ENCODE measurements at places on chromosomes 13 and 19.

DNA sequence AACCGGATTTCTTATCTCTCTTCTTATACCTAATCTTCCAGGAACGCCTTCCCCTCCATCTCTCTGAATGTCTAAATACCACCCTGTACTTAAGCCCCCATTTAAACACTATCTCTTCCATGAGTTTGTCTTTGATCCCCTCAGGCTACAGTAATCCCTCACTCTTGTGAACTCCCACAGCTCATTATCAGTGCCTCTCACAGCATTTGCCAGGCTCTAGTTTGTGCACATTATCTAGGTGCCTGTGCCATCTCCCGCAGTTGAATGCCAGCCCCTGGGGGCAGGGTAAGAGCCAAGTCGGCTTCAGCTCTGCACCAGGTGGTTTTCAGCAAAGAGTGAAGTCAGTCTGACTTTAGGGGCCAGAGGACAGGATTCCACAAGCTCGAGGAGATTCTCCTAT is 71.4 kb downstream of the FREM2 start:
- DNase-seq = no peak

GRCh38 chr13:24684600-24684998 is 4.4 kb downstream of the ATP12A start:
- no peak for DNase-seq

- no peak for DNase-seq
These were observed 971 bp downstream of the ATCAY start for GRCh38 chr19:3881272-3882040.

GRCh38 chr19:313988-314815 is 23.0 kb upstream of the PLPP2 start:
- DNase-seq = no peak

GRCh38 chr19:29593869-29594268 is 12.2 kb upstream of the POP4 start:
- no peak for DNase-seq

GRCh38 chr13:102707467-102707866 is 12.6 kb upstream of the METTL21C start:
- DNase-seq = no peak

DNA sequence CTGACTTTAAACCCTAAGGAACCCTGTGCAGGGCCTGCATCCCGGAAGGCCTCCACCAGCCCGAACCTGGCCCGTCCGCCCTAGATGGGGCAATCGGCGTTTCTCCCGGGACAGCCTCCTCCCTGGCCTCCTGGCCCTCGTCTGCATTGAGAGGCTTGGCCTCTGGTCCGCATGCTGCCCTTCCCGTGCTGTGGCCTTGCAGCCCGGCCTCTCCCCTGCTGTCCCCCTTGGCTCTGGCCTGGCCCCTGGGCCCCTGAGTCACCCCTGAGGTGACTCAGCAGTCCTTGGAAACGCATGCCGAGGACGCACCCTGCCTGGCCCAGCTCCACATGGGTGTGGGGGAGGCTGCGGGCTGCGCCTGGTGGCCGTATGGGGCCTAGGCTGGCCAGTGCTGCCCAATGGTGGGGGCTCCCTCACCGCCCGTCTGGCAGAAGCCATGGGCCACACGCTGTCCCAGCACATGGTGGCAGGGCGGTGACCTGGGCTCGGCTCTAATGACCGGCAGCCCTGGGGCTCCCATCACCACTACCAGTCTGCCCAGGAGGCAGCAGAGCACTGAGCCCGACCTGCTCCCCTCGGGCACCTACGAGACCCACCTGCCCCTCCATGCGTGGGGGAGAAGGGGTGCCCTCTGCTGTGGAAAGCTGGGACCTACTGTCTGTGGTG is 25.7 kb downstream of the SH3GL1 start:
- DNase-seq = peak; percentile 60

DNA sequence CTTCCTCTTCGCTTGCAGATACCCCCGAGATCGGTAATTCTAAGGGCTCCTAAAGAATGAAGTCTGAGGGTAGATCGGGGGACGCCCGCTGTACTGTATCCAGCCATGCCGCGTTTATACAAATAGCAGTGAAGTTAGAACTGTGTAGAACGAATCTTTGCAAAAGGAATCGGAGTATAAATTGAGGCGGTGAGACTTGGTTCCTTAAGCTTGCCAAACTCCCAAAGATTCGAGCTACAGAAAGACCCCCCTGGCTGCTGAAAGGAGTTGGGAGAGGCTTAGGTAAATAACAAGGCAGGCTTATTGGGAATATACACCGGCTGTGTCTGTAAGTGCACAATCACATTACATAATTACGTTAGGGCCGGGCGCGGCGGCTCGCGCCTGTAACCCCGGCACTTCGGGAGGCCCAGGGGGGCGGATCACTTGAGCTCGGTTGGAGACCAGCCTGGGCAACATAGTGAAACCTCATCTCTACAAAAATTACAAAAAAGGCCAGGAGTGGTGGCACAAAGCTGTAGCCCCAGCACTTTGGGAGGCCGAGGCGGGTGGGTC is 12.2 kb downstream of the TMEM160 start:
- no peak for DNase-seq

DNA sequence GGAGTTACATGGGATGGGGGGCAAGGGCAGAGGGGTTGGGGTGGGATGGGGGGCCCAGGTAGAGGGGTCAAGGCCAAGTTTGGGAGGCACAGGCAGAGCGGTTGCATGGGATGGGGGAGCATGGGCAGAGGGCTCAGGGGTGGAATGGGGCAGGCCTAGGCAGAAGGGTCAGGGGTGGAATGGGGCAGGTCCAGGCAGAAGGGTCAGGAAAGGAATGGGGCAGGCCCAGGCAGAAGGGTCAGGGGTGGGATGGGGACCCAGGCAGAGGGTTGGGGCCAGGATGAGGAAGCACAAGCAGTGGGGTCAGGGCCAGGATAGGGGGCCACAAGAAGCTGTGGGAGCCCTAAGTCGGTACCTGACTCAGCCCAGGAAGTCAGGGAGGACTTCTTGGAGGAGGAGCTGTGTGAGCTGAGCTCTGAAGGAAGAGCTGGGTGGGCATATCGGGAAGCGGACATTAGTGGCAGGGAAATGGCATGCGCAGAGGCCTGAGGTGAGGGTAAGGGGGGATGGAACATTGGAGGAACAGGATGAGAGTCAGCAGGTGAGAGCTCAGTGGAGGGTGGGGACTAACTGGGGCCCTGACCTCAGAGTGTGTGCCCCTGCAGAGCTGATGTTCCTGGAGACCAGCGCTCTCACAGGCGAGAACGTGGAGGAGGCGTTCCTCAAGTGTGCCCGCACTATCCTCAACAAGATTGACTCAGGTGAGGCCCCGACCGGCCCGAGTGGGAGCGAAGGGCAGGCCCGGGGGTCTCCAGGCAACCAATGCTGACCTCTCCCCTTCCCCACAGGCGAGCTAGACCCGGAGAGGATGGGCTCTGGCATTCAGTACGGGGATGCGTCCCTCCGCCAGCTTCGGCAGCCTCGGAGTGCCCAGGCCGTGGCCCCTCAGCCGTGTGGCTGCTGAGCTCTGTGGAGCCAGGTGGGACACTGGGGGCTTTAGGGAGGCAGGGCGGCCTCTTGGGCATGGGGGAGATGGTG is 8.3 kb downstream of the RAB4B start:
- DNase-seq = no peak

DNA sequence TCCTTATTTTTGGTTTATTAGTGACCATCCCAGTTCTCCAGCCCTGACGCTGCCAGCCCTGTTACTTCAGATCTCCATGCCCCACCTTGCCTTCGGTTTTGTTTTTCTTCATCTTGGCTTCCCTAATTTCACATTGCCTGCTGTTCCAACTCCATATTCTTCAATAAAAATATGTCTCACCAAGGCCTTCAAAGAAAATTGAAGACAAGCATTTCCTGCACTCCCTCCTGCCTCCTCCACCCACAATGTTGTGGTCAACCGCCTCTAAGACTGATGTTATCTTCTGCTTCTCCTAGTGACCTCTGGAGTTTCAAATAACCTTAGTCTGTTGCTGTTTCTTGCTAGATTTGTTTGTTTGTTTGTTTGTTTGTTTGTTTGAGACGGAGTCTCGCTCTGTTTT is 14.6 kb downstream of the PLD3 start:
- no peak for DNase-seq

- DNase-seq = no peak
These were observed 46.6 kb upstream of the SLC15A1 start for GRCh38 chr13:98798849-98799645.

- DNase-seq = no peak
These were observed 32.7 kb downstream of the NALCN start for GRCh38 chr13:101383595-101383994.

- no peak for DNase-seq
These were observed 1630.2 kb downstream of the OLFM4 start for GRCh38 chr13:54658771-54659170.

DNA sequence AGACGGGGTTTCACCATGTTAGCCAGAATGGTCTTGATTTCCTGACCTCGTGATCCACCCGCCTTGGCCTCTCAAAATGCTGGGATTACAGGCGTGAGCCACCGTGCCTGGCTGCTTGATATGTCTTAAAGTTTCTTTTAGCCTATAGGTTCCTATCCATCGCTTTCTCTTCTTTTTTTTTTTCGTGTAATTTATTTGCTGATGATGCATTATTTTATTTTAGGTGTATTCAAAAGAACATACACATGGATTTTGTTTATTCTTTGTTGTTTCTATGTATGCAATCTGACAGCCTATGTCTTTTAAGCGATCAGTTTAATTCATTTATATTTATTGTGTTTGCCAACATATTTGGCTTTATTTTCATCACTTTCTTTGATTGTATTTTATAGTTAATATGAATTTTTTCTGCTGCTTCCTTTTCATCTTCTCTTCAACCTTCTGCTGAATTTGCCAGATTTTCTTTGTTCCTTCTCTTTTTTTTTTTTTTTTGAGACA is 26.0 kb upstream of the TNFAIP8L1 start:
- no peak for DNase-seq

- no peak for DNase-seq
These were observed 47.3 kb upstream of the C13orf42 start for GRCh38 chr13:51158365-51158764.

DNA sequence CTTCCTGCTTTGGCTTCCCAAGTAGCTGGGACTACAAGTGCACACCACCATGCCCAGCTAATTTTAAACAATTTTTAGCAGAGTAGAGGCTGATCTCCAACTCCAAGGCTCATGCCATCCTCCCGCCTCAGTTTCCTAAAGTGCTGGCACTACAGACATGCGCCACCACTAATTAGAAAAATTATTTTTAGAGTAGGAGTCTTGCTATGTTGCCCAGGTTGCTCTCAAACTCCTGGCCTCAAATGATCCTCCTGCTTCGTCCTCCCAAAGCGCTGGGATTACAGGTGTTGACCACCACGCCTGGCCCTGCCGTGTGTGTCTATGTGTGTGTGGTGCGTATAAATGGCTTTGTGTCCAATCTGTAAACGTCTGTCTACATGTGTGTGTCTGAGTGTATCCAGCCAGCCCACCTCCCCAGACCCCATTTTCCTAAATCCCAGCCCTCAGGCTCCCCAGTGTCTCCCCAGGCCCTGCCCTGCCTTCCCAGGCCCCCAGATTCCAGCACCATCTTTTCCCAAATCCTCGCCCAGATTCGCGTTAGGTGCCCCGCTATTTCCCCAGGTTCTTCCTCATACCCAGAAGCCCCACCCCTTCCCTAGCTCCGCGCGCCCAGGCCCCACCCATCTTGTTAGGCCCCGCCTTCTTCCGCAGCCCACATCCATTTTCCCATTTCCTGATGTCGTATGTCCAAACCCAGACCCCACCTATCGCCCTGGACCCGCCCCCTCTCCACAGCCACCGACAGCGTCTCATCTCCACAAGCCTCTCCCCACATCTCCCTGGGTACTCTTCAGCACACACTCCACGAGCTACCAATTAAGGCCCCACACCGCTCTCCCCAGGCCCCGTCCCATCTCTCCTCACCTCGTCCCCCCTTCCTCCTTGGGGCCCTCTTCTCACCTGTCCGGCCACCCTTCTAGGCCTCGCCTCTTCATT is 24.9 kb downstream of the SLC8A2 start:
- DNase-seq = peak; percentile 35

GRCh38 chr19:18437491-18438330 is at the start of gene ISYNA1:
ISYNA1 (minus strand) TSS chr19:18438133; CDS start chr19:18437979, 154 bp downstream.
- no peak for DNase-seq

GRCh38 chr13:112150352-112150751 is 83.4 kb downstream of the SOX1 start:
- DNase-seq = no peak

DNA sequence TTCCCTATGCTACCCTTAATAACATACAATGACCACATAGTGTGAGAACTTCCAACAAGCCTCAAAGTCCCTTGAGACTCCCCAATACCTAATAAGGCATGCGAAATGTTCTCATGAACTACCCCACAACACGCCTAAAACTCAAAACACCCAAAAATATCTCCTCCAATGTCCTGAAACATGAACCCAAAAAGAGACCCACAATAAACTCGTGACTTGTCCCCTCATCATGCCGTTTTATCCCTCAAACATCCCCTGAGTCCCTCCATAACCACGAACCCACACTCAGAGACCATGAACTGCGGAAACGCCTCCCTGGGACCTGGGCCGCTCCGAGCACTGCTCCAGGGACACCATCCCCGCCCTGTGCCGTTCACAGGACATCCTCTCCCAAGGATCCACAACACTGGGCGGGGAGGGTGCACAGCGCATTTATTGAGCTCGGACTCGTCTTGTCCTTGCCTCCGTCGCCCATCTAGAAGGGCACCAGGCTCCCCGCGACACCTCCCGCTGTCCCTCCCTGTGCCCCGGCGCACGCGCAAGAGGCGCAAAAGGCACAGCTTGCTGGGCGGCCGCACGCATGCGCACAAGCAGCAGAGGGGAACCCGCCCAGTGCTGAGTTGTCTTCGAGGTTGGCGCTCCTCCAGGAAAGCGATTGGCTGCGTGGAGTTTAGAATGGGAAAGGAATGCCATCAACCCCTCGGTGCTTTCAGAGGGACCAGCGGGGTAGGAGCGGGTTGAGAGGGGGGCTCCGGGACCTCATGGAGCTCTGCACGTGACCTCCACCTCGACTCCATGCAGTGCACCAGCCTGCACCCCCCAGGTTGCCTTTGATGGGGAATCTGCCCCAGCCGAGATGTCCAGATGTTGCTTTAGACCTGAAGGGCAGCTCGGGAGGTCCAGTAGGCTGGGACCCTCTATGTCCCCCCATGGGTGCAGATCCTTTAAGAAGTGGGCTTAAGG is 8.8 kb downstream of the FXYD3 start:
- DNase-seq = peak; percentile 97

- DNase-seq = no peak
These were observed 31.5 kb downstream of the KLF5 start for GRCh38 chr13:73090116-73090822.

DNA sequence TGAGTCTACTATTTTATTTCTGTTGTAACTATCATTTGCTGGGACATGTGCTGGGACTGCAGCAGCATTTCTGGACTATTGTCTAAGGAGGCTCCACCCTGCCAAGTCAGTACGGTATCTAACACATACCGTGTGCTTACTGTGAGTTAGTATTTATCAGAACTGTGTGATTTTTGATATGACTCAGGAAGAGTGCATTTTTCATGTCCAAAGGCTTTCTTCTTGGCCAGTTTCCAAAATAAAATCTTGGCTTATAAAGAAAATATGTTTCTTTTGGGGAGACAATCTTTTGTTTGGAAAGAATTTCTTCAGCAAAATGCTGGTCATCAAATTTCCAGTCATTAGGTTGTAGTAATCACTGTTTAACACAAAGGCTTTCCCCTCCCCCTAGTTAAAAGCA is 11.6 kb downstream of the PARP4 start:
- no peak for DNase-seq
